Osteoblast (primary cell): ENCODE measurements at places on chromosomes 11 and 22.

GRCh38 chr11:120925944-120926343 is 98.0 kb upstream of the TBCEL start:
- DNase-seq: no peak

DNA sequence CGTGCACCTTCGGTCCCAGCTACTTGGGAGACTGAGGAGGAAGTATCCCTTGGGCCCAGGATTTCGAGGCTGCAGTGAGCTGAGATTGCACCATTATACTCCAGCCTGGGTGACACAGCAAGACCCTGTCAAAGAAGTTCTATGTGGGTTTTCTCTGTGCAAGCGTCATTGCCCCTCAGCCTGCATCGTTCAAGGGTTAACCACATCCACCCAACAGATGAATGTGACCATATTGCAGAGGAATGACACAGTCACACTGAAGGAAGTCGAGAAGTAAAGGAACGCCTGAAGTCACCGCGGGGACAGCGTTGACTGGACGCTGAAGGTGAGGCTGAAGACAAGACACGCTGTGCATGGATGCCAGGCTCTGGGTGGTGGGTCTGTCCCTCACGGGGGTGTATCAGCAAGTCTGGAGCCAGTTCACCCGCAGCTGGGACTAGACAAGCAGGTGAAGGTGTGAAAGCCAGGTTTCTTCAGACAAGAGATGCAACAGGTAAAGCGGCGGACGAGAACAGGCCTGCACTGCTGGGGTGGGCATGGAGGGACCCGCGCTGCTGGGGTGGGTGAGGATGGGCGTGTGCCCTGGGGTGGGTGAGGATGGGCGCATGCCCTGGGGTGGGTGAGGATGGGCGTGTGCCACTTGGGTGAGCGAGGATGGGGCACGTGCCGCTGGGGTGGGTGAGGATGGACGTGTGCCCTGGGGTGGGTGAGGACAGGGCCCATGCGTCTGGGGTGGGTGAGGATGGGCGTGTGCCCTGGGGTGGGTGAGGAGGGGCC is 36.5 kb upstream of the TOLLIP start:
- DNase-seq: no peak

DNA sequence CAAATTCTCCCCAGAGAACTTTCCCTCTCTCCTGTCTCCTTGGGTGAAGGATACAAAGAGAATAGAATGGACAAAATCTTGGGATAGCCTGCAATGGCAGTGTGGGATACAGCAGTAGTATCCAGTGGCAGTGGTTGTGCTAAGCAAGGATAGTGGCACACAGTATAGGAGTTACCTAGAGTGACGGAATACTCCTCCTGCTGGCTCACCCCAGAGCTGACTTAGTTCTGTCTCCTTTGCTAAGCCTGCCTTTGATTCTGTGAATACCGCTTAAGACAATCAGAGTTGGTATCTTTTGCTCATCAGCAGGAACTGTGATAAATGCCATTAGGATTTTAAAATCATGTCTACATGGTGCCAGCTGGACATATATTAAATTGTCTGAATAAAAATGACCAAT is 404.3 kb downstream of the JRKL start:
- DNase-seq: no peak

GRCh38 chr22:38864361-38865191 is 7.4 kb downstream of the CBX6 start:
- DNase-seq: peak; percentile 89

DNA sequence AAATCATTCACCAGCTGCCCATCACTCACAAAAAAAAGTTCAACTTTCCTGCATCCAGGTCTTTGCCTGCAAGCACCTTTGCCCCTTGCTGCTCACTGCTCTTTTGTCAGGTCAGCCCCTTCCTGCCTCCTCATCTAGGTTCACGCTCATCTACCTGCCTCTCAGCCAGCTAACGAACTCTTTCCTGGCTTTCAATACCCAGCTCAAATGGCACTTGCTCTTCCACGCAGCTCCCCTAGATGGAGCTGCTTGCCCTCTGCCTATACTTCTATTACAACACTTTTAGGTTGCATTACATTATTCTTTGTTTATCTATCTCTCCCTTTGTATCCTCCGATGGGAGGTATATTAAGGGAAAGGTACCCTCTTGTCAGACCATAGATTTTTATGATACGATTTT is 78.9 kb upstream of the TBCEL start:
- DNase-seq: no peak

DNA sequence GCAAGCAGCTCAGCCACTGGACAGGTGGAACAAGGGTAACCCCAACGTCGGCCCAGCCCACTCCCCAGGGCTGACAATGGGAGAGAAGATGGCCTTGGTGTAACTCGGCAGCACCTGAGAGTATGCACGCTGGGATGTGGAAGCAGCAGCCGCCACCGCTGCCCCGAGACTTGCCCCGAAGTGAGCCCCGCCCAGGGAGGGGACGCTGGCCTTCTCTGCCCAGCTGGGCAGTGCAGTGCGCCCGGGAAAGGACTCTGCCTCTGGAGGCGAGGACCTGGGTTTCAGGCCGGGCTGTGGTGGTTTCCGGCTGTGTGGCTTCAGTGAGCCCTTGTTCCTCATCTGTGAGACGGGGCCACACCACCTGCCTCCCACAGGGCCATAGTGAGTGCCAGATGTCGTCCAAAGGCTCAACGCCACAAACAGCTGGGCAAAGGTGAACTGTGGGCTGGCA is 8.6 kb upstream of the POLDIP3 start:
- peak; percentile 76 for DNase-seq

GRCh38 chr11:127925475-127925874 is 661.9 kb downstream of the ETS1 start:
- DNase-seq: no peak

- DNase-seq: no peak
These were observed 23.6 kb downstream of the XRRA1 start for GRCh38 chr11:74925281-74925680.

GRCh38 chr11:111612224-111612623 is 10.0 kb downstream of the SIK2 start:
- DNase-seq: no peak

GRCh38 chr11:44607319-44607962 is 42.0 kb downstream of the CD82 start:
- DNase-seq: peak; percentile 88

- DNase-seq: no peak
These were observed 668.0 kb downstream of the BRD1 start for GRCh38 chr22:49159711-49160110.

DNA sequence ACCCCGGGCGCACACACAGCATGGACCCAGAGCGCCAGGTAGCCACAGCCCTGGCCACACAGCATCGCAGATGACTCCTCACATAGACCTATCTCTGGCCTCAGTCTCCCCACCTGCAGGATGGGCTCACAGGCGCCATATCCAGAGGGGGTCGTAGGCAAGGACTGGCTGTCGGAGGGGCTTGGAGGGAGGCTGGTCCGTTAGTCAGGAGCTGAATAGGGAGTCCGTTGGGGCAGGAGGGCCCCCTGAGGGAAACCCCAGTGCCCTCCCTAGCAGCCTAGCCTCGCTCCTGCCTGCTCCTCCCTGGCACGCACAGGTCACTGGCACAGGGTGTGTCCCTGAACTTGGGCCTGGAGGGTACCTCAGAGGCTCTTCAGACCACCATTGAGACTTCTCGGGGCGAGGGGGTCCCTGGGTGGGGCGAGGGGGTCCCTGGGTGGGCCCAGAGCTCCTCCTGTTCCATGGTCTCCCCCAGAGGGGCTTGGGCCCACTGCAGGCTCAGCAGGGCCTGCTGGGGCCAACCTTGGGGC is 2.0 kb downstream of the PLXNB2 start:
- no peak for DNase-seq

DNA sequence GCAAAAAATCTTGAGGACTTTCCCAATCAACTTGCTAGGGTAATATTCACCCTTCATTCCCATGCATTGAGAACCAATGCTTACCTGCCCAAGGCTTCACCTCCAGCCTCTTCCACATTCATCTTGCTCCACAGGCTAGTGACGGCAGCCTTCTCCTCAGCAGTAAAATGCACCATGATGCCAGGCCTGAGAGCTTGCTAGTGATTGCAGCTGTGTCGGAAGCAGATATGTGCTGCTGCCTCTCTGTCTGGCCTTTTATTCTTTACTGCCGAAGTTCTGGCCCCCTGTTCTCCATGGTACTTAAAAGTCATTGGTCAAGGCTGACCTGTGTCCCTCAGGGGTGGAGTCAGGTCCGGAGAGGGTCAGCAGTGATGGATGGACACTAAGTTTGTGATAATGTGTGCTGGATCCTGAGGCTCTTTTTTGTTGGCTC is at the start of gene HBE1:
HBE1 (minus strand) TSS at position 231 of the 433 bp plus-strand sequence; CDS start at position 176, 55 bp downstream.
- DNase-seq: no peak

DNA sequence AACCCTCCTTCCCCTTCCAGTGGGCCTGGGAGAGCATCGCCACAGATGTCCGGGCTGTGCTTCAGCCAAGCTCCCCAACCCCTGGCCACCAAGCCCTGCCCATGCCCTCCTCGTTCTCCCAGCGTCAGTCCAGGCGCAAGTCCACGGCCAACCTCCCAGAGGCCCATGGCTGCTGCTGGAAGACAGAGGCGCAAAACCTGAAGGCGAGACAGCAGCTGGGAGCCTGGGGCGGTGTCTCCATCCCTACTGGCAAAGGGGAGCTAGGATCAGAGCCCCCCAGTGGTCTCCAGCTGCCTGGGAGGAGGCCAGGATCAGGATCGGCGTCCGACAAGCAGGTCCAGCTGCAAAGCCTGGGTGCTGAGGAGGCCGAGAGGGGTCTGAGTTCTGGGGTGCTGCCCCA is 1.9 kb downstream of the TSGA10IP start:
- peak; percentile 48 for DNase-seq

GRCh38 chr11:45446434-45446833 is 160.3 kb upstream of the SYT13 start:
- no peak for DNase-seq

DNA sequence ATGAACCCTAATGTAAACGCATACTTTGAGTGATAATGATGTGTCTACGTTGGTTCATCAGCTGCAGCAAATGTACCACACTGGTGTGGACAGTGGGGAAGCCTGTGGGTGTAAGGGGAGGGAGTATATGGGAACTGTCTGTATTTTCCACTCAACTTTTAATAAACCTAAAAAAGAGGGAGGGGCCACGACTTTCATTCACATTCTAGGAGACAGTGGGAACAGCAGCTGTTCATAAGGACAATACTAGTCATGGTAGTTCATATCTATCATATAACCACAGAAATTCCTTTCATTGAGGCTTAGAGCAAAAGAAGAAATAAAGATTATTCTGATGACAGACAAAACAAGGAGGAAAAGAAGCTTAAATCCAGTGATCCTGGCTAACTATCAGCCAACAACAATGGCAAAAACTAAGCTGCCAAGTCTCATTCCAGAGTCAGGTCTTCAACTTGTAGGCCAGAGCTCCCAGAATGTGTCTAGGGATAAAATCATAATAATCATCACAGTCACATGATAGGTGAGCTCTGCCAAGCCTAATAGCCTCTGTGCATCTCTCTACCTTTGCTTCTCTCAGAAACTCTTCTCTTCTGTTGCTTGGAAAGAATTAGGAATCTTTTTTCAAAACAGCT is 59.4 kb upstream of the CHRM4 start:
- DNase-seq: peak; percentile 73

DNA sequence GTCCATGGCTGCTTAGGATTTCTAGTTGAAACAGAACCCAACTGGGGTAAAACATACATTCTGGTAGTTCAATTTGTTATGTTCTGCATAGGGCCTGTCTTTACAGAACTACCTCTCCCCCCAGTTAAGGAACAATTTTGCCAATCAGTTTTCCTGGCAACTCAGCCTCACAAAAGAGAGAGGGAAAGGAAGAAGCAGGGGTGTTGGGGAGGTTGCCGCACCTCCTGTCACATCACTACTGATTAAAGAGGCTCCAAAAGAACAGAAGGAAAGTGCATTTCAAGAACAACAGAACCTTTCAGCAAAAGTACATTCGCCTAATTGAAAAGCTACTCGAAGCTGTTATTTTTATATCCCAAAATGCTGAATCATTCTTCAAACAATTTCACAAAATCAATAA is 217.6 kb downstream of the CADM1 start:
- DNase-seq: no peak

DNA sequence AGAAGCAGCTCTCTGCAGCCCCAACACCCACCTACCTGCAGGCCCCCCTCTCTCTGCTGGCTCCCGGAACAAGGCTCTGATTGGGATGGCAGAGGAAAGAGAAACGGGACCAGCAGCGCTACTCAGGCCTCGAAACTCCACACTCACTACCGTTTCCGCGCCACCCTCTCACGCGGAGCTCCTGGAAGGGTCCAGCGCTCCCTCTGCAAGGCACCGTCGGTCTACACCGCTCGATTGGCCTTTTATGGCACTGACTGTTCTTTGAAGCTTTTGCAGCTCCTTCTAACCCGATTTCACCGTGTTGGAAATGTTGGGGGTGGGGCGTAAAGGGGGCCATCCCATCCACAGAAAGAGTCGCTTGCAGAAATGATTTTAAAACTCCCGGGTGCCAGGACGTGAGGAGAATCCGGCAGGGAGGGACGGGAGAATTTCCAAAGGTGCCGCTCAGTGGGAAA is 323 bp upstream of the PANX1 start:
- DNase-seq: no peak

DNA sequence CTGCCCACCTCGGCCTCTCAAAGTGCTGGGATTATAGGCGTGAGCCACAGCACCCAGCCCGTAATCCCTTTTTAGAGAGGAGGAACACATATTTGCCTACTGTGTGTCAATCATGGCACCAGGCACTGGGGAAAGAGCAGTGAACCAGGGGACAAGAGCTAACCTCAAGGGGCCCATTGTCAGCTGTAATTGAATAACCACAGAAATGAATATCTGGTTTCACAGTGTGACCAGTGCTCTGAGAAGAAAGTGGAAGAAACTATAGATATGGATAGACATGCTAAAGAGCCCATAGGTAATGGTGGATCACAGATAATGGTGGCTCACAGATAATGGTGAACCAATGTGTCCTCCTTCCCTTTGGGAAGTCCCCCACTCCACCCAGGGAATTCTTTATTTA is 8.6 kb upstream of the KCTD14 start:
- DNase-seq: no peak

DNA sequence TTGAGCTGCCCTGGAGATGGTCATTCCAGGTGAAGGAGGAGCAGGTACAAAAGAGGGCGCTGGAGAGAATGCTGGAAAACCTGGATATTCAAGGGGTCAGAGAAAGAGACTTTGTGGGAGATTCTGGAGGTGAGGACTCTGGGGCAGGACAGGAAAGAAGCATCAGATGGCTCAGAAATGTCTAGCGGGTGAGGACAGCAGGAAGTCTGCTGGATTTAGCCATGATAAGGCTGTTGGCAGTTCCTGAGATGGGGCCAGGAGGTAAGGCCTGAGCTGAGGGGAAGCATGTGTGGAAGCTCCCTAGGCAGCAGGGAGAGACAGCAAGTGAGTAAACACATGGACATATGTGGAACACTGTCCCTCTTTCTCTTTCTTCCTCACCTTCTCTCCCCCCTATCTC is 1.5 kb downstream of the UPB1 start:
- DNase-seq: no peak
